ENCODE measurements at places on chromosomes 4 and X. TPM values are rescaled to one million over a fixed set of nuclear protein-coding genes. Genes with fewer than 3 reads are reported as not detected.

The AFAP1 gene
- total RNA-seq, result 23.2 TPM

The CNGA1 gene
- total RNA-seq, result not detected

The AFF2 gene
- total RNA-seq, result not detected

The RPA4 gene
- 0.35 TPM for total RNA-seq

The G3BP2 gene
- 64.3 TPM for total RNA-seq

The ASB9 gene
- total RNA-seq, result 21.4 TPM

Data from A549 treated with GW870086 at 1 μM for 4 hours (cell line).